ENCODE measurements at places on chromosomes 1 and 21. TPM values are rescaled to one million over a fixed set of nuclear protein-coding genes. Genes with fewer than 3 reads are reported as not detected.

Gene SIPA1L2
- polyA plus RNA-seq, result 25.4 TPM

DNA sequence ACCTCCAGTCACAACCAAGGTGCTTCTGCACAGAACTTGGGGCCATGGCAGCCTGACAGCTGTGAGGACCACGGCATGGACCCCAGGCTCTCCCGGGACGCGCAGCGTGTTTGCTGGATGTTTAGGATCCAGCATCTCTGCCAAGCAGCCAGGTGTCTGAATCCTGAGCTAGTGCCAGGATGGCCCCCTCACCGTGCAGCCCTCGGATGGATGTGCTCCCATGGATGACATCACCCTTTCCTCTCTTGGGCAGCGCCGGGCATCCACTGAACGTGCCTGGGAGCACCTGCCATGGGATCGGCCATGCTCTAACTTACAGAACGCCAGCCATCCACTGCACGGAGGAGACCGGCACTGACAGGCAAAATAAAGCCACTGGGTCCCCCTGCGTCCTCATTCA is 53.9 kb downstream of the PRDM15 start:
- DNase-seq, result no peak

DNA sequence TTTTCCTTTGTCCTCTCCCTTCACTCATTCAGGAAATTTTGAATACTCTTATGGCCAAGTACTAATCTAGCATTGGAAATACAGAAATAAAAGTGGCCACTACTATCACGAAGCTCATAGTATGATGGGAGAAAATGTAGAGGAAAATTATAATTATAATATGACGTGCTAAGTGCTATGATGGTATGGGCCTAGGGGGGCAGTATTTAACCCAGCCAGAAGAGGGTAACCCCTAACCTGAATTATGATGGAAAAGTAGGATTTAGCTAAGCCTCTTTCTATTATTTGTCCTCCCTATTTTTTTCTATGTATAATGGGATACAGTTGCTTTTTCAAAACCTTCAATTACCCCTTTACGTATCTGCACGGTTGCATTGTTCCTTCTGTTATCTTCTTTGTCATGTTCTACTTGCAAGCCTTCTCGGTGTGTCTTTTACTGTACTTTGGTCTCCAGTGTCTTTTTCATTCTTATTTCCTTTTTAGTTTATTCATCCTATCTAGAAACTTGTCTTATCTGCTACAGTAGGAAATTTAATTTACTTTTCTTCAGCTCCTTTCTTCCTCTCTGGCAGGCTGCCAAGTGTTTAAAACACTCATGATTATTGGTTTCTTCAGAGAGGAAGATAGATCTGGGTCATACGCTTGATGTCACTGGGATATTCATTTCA is 88.8 kb upstream of the GPR52 start:
- DNase-seq, result no peak

- DNase-seq, result no peak
These were observed 294.5 kb upstream of the NRIP1 start for GRCh38 chr21:15359251-15359650.

- peak; percentile 40 for DNase-seq
These were observed 118.1 kb upstream of the PPP2R5A start for GRCh38 chr1:212167098-212167497.

GRCh38 chr1:61327436-61327835 is 245.1 kb downstream of the NFIA start:
- no peak for DNase-seq

Gene ZNF644
- 55.0 TPM for polyA plus RNA-seq

GRCh38 chr1:66599899-66600737 is 66.2 kb downstream of the SGIP1 start:
- no peak for DNase-seq

Gene ZNF648
- polyA plus RNA-seq, result 0.09 TPM

GRCh38 chr1:235643837-235644692 is 5.5 kb downstream of the GNG4 start:
- DNase-seq, result no peak

GRCh38 chr1:6212193-6212959 is 6.5 kb downstream of the RNF207 start:
- DNase-seq, result no peak

DNA sequence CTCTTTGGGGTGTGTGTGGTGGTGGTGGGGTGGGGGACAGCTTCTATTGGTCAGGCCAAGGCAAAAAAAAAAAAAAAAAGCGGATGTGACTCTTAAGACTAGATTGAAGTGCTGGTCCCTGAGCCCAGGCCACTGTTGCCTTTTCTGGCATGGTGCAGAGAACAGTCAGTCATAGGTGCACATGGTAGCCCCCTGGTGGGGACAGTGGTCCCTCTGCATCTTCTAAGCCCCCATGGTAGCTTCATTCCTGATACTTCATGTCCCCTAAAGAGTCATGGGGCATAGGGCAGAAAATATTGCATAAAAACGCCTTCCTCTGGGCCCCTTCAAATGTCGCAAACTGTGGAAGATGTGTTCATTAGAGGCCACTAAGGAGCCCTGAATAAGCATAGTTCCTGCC is 371.8 kb downstream of the NPHP4 start:
- DNase-seq, result no peak

Gene LRRC71
- polyA plus RNA-seq, result 1.1 TPM

- DNase-seq, result no peak
These were observed 7.4 kb downstream of the YTHDF2 start for GRCh38 chr1:28744184-28744583.
